ENCODE measurements at places on chromosomes 11 and 22.

DNA sequence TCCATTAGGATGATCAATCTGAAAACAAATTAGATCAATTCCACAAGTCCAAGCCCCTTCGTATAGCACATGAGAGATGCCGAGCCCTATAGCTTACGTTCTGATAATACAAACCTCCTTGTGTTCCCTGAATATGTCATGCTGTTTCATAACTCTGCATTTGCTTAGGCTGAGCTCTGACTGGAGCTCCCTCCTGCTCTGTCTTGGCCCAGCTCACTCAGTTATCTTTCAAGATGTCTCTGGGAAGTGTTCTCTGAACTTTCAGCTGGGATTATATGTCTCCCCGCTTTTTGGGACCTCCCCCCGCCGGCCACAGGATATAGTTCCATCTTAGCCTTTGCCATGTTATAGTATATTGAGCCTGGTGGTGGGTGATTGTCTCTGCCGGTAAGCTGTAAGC lies 44.0 kb downstream of the FDX1 start:
- DNase-seq, result no peak

DNA sequence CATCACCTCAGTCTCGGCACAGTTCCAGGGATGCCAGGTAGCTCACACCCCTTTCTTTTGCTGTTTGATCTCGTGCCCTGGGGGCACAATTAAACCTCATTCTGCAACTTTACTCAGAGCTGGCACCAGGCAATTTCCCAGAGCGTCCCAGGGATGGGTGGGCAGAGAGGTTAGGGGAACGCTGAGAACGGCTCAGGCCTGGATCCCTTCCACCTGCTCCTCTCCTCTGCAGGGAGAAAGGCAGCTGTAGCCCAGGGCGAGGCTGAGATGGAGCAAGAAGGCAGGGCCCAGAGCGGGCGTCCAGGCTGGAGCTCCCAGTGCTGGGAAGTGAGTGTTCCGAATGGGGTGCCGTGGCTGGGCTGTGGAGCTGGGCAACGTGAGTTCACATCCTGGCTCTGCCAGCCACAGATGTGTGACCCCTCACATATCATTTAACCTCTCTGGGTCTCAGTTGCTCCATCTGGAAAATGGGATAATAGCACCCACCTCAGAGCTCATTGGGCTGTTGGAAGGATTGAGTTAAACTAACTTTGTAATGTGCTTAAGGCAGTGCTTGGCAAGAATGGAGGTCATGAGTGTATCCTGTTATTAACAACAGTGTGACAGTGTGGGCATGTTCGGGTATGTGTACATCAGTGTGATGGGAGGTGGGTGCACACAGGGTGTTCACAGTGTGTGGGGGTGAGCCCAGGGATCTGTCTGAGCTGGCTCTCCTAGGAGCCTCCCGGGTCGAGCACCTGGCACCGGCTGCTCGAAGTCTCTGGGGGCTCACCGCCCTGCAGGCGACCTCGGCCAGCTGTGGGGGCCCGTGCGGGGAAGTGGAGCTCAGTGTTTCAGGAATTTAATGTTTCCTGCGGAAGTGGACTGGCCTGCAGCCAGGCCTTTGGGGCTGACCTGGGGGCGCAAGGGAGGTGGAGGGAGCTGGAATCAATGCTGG lies 15.5 kb downstream of the OTUB1 start:
- DNase-seq, result no peak

- peak; percentile 10 for DNase-seq
These were observed 23.1 kb upstream of the CDC42EP2 start for GRCh38 chr11:65291613-65292012.

- DNase-seq, result no peak
These were observed 60.5 kb downstream of the COMMD9 start for GRCh38 chr11:36228689-36229088.

GRCh38 chr22:38107692-38108515 lies 2.6 kb downstream of the BAIAP2L2 start:
- DNase-seq, result no peak

- DNase-seq, result no peak
These were observed 334 bp downstream of the CADM1 start for GRCh38 chr11:115503886-115504275.

DNA sequence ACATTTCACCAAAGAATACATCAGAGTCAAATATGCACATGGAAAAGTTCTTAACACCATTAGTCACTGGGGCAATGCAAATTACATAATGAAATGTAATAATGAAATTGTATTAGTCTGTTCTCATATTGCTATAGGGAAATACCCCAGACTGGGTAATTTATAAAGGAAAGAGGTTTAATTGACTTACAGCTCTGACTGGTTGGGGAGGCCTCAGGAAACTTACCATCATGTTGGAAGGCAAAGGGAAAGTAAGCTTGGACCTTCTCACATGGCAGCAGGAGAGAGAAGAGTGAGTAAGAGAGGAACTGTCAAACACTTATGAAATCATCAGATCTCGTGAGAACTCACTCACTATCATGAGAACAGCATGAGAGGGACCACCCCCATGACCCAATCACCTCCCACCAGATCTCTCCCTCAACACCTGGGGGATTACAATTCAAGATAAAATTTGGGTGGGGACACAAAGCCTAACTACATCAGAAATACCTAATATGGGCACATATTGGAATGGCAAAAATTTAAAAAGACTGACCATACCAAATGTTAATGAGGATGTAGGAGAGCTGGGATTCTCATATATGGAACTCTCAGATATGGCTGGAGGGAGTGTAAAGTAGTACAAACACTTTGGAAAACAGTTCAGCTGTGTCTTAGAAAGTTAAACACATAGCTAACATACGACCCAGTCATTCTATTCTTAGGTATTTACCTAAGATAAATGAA lies 65.1 kb upstream of the CD44 start:
- peak; percentile 81 for DNase-seq

DNA sequence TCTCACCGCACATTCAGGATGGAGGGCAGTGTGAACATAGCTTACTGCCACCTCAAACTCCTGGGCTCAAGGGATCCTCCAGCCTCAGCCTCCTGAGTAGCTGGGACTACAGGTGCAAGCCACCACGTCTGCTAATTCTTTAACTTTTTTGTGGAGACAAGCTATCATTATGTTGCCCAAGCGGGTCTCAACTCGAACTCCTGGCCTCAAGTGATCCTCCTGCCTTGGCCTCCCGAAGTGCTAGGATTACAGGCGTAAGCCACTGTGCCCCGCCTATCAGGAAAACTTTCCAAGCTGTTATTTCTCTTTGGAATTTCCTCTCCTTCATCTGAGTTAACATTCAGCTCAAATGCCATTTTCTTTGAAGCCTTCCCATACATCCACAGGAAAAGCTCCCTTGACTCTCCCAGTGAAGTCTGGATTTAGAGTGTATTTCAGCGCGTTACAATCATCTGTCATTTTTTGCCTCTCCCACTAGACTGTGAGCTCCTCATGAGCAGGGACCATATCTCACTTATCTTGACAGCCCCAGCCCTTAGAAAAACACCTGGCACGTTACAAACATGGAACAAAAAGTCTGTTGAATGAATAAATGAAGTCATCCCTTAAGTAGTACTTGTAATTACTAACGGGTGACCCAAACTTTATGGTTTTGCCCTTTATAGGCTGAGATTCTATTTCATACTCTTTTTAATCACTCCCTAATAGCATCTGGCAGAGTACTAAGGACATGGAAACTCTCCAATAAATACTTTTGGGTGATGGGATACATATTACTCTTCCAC lies 2.2 kb downstream of the MRTFA start:
- DNase-seq, result no peak

GRCh38 chr22:23376256-23376655 lies 195.9 kb downstream of the BCR start:
- peak; percentile 40 for DNase-seq

- no peak for DNase-seq
These were observed 63.4 kb downstream of the NAT10 start for GRCh38 chr11:34168642-34169420.

DNA sequence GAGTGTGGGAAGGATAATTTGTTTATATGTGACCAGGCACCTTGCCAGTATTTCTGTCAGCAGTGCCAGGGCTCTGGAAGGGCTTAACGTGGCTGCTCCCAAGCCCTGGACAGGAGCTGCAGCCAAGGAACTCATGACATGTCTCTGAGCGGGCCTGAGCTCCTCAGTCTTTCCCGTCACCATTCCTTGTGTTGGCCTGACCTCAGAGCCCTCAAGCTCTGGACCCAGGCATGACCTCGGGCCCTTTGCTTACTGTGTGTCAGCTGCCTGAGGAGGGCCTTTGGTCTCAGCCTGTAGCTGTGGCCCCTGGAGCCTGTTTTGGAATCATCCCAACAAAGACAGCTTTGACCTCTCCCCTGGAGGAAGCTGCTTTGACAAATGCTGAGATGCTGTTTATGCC lies 264.1 kb upstream of the PLET1 start:
- no peak for DNase-seq

GRCh38 chr22:40473703-40474102 lies 103.3 kb downstream of the SGSM3 start:
- no peak for DNase-seq

DNA sequence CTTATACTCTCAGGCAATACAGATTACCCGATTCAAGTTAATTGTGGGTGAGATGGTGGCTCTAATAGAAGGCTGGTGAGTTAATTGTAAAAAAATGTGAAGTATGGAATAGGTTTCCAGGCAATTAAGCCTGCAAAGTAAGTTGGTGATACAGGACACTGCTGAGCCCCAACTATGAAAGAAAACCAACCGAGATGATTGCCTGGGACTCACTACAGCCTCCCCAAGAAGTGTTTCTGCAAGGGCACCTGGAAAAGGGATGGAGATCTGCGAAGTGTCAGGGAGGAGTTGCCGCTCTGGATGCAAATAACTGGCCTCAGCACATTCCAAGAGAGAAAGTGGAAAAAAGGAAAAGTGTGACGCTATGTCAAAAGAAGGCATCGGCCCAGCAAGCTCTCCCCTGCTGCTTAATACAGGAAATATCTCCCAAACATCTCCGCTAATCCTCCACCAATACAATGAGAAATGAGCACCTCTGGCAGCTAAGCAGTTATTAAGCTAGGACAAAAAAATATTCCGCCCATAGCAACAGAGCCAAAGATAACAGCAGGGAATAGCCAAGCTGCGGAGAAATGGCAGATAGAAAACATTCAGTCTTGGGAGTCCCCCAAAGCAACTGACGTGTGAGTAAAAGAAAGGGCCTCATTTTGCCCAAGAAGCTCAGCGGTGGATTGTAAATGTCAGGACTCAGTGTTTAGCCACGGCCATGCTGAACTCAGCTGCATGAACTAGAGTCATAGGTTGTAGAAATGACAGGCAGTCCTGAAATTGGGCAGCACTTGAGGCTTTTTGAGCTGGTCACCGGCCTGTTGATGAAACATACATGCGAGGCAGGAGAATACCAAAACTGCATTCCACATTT lies 133.7 kb downstream of the SNX19 start:
- no peak for DNase-seq

- DNase-seq, result no peak
These were observed 79.9 kb downstream of the AMBRA1 start for GRCh38 chr11:46513934-46514342.

DNA sequence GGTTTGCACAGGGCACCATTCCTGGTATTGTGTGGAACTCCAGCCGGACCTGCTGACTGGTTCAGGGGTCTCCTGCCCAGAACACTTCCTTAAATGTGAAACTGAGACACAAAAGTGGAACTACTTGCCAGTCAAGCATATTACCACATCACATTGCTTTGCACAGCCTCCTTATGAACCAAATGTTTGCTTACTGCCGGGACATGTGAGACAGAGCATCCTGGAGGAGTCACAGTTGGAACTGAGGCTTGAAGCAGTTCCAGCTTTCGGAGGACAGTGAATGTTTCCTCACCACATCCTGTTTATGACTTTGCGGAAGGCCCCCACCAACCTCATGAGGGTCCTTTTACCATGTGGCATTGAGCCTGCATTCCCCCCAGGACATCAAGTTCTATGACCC lies 105.8 kb upstream of the ARHGAP42 start:
- DNase-seq, result peak; percentile 75

GRCh38 chr22:35308480-35309021 lies 8.9 kb downstream of the TOM1 start:
- DNase-seq, result peak; percentile 70

DNA sequence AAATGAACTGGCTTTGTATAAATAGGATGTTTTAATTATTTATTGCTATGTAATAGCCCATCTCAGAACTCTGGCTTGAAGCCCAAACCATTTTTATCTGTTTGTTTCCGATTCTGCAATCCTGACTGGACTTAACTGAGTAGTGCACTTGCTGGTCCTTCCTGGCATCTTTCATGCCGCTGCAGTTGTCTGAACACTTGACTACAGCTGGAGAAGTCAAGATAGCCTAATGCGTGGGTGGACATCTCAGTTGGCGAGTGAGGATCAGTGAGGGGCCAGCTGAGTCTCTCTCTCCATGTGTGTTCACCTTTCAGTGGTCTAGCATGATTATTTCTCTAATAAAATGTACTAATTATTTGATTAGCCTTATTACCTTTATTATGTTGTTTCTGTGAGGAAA lies 105.8 kb downstream of the PRMT3 start:
- no peak for DNase-seq

- DNase-seq, result no peak
These were observed 105.3 kb downstream of the MORC2 start for GRCh38 chr22:30863081-30863833.

- no peak for DNase-seq
These were observed 62.1 kb upstream of the LMO1 start for GRCh38 chr11:8325591-8326304.

GRCh38 chr11:62013537-62014476 lies 46.4 kb upstream of the FTH1 start:
- no peak for DNase-seq

DNA sequence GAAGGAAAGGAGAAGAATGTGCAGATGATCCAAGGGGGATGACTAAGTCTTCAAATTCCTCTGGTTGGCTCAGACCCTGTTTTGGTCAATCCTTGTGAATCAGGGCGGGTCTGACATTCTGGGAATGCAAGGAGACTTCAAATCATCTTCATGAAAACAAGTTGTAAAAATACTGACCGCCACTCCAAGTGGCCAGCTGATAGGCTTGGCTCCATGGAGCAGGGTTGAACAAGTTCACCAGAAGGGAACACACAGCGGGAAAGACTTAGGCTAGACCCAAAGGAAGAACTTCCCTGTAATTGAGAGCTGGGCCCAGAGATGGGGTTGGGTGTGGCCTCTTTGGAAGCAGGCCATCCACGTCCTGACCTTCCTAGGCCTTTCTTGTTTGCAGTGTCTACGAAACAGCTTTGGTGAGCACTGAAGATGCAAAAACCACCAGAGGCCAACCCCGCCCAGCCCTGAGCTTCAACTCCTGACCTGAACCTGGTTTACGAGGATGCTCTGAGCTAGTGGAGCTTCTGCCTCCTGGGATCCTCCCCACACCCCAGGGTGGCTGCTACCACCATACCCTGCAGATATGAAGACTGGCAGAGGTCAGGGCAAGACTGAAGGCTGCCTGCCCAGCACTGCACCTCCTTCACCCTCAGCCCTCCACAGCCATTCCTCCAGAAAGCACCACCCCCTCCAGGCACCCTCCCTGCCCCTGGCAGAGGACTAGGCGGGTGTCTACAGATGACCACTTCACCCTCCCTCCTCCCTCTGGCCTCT lies 26.1 kb downstream of the GDPD5 start:
- DNase-seq, result no peak

- no peak for DNase-seq
These were observed 86.1 kb upstream of the RASSF10 start for GRCh38 chr11:12922980-12923507.

DNA sequence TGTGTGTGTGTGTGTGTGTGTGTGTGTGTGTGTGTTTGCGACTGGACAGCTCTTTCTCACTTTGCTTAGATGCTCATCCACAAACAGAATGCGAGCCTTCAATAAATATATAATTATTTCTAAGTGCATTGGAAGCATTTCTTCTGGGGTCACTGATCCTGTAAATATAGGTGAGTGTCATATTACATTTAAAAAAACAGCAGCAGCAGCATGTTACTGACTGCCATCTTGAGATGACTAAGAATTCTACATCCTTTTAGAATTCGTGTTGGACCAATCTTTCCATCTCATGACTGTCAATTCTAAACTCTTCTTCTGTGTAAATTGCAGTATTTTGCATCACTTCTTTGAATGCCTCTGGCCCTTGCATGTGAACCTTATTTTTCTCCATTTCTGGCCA lies 238.0 kb upstream of the DDI1 start:
- DNase-seq, result no peak

Measured in MV-4-11 (cell line).